Glutamatergic neuron (in vitro differentiated cells): ENCODE measurements at places on chromosomes 5 and 9. TPM values are rescaled to one million over a fixed set of nuclear protein-coding genes. Genes with fewer than 3 reads are reported as not detected.

DNA sequence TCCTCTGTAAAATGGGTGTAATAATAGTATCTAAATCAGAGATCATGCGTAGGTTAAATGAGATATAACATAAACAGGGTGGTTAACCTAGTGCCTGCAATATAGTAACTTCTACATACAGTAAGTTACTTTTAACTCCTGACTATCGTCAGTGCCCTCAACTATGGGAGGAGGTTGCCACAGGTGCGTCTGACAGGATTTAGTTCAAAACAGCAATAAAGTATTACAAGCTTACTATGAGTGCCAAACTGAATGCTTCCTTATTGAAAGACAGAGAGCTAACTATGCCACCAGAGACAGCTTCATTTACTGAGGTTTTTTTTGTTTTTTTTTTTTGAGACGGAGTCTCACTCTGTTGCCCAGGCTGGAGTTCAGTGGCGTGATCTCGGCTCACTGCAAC, 209.0 kb downstream of the ADAMTSL1 start:
- no peak overlapping the region for H3K27ac ChIP-seq
- H3K27me3 ChIP-seq: no peaks in the 10 kb centered on the region
- no peak for DNase-seq
- H3K4me3 ChIP-seq: no peak overlapping the region

GRCh38 chr9:114856215-114856941, 50.5 kb upstream of the TNFSF15 start:
- no peak overlapping the region for H3K27ac ChIP-seq
- no peaks in the 10 kb centered on the region for H3K36me3 ChIP-seq
- no peak overlapping the region for H3K4me3 ChIP-seq
- peaks cover 6% of the 10 kb centered on the region for H3K27me3 ChIP-seq

DNA sequence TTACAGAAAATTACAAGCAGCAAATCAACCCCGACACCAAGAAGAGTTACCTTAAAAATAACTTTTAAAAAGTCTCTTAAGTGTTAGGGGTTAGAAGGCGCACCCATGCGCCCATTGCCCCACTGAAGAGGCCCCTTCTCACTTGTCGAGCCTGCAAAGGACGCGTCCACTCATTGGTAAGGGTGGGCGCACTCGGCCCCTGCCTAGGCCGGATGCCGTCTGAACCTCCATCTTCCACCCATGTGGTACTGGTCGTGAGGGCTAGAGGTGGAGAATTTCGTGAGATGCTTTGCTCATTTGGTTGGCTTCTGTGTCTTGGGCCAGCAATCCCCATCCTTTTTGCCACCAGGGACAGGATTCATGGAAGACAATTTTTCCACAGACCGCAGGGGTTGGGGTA, 27.5 kb upstream of the LRRC14B start:
- H3K4me1 ChIP-seq: peaks cover 6% of the 10 kb centered on the region
- no peak overlapping the region for H3K27ac ChIP-seq
- DNase-seq: no peak
- no peak overlapping the region for H3K4me3 ChIP-seq

- H3K4me3 ChIP-seq: no peak overlapping the region
- peaks cover 5% of the 10 kb centered on the region for H3K27me3 ChIP-seq
- H3K4me1 ChIP-seq: peaks cover 4% of the 10 kb centered on the region
- H3K27ac ChIP-seq: no peak overlapping the region
- H3K36me3 ChIP-seq: peaks cover 11% of the 10 kb centered on the region
These were observed 138.3 kb upstream of the SHB start for GRCh38 chr9:38207247-38207778.

GRCh38 chr5:178111925-178112324, 1.4 kb upstream of the N4BP3 start:
- peaks cover 18% of the 10 kb centered on the region for H3K27me3 ChIP-seq
- H3K36me3 ChIP-seq: no peaks in the 10 kb centered on the region
- no peak overlapping the region for H3K4me3 ChIP-seq

HSPB3 gene
- total RNA-seq: not detected
